ENCODE measurements at places on chromosomes 3 and 15. TPM values are rescaled to one million over a fixed set of nuclear protein-coding genes. Genes with fewer than 3 reads are reported as not detected.

The PFKFB4 gene
- total RNA-seq: 3.3 TPM

DNA sequence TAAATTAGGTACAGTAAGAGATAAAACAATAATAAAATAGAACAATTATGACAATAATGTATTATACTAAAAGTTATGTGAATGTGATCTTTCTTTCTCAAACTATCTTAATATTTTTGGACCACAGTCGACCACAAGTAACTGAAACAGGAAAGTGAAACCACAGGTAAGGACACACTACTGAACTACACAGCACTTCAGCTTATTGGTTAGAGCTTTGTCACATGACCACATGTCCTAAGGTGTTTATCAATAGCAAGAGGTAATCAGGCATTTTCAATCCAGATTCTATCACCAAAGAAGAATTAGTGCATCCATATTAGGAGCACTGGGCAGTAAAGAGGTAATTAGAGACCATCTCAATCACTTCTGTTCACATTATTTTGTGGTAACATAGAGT, 392.8 kb downstream of the RSL24D1 start:
- no peak for DNase-seq

DNA sequence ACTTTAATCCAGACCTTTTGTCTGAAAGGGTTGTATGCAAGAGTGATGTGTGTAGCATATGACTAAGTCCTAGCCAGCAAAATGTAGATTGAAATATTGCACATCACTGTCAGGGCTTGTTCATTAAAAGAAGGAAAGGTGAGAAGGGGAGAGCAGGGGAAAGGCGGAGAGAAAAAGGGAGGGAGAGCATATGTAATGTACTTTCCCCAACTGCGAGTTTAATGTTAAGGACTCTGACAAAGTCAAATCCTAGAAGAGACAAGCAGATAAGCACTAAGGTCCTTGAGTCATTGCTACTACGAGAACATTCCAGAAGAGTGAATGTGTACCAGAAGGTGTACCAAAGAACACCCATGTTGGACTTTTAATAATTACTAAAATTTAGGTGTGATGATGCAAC, 1336.7 kb downstream of the NSUN3 start:
- DNase-seq: no peak

DNA sequence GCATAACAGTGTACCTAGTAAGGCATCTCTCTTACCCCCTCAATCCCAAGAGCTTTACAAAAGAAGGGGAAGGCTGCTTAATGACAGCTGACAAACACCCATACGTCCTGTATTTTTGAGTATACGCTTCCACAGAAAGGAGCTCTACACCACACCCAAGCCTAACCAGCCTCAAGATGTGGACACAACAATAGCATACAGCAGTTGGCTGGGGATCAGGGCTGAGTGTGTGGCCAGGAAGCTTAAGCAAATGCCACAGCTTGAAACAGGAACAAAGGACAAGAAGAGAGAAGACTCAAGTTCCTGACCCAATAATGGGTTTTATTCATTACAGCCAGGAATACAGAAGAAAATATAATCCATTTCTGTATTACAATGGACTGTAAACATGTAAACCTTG, 6.9 kb downstream of the HEXA start:
- DNase-seq: peak; percentile 55

The SH3GL3 gene
- total RNA-seq: 0.40 TPM

DNA sequence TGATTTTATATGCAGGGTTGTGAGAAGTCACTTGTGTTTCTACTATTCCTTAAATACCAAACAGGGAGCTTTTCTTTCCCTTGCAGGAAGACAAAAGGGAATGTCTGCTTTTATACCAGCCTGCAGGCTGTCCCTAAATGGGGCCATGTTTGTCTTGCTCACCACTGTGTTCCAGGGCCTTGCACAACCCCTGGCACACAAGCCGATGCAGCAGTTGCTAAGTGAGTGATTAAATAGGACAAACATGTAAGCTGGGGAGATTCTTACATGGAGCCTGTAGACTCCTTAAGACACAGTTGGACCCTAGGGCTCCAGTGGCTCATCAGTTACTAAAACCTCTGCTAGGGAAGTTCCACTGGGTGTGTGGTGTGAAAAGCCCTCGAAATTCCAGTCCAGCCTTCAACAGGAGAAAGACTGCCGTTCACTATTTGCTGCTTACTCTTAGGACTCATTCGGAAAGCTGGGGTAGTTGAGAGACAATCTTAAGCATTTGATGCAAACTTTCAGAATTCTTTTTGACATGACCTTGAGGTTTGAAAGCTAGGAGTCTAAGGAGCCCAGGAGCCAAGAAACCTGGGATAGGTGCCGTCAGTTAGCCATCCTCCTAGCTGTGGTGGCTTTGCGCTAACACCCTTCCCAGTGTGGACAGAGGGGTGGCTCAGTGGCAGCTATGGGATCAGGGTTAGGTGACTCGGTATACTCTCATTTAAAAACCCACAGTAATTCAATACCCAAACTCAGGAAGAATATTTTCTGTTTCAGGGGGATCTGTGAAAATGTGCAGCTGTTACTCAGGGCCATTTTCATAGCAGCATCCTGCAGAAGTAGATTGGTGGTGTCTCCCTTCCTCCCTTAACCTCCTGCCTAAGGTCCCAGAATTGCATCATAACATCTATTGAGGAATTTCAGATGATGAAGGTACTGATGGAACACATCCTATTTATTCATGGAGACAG, 39.1 kb downstream of the SYNM start:
- DNase-seq: peak; percentile 56

The COL6A5 gene
- total RNA-seq: not detected

GRCh38 chr3:156233876-156234275, 113.5 kb downstream of the KCNAB1 start:
- DNase-seq: no peak

DNA sequence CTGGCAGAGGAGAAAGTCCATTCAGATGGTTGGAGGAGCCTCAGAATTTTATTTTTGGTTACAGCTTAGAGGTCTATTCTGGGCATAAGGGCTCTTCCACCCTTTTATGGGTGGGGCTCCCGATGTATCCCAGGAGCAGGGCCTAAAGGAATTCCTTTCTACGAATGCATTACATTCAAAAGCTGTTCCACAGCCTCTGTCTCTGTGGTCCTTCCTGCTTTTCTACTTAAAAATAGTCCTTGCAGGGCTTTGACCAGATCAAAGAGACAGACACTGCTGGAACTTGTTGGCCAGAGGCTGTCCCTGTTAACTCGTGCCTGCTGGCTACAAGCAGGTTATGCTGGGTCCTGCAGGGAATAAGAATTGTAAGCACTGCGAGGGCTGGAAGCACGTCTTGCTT, 14.4 kb upstream of the NOX5 start:
- DNase-seq: no peak

The FOXP1 gene
- 128 TPM for total RNA-seq

Data from thyroid gland (tissue), 4 donors.